ENCODE measurements at places on chromosomes 5 and 9.

- DNase-seq: no peak
Observed at GRCh38 chr9:131500939-131501541, 1.7 kb upstream of the POMT1 start.

- no peak for DNase-seq
Observed at GRCh38 chr5:176714067-176714466, 66.8 kb downstream of the TSPAN17 start.

- no peak for DNase-seq
Observed at GRCh38 chr9:134932171-134932570, 14.5 kb upstream of the FCN1 start.

GRCh38 chr5:31769530-31769929, 130.6 kb downstream of the PDZD2 start:
- no peak for DNase-seq

- no peak for DNase-seq
Observed at GRCh38 chr5:10775646-10776045, 14.6 kb upstream of the DAP start.

DNA sequence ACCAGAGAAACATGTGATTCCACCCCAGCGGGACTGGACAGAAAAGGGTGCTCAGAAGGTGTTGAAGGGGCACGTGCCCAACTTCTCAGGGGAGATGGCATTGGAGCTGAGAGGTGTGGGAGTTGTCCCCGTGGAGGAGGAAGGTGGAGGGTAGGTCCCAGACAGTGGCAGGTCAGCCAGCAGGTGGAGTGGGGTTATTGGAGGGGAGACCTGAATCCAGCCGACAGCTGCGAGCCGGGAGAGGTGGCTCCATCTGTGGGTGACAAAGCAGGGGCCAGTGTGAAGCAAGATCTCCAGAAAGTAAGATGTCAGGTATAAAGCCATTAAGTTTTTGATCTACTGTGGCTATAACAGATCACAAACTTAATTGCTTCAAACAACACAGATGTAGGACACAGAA, 75.1 kb downstream of the HRH2 start:
- DNase-seq: no peak

- peak; percentile 33 for DNase-seq
Observed at GRCh38 chr5:6652025-6652424, 18.8 kb downstream of the SRD5A1 start.

- no peak for DNase-seq
Observed at GRCh38 chr5:151637676-151638075, 46.5 kb upstream of the FAT2 start.

DNA sequence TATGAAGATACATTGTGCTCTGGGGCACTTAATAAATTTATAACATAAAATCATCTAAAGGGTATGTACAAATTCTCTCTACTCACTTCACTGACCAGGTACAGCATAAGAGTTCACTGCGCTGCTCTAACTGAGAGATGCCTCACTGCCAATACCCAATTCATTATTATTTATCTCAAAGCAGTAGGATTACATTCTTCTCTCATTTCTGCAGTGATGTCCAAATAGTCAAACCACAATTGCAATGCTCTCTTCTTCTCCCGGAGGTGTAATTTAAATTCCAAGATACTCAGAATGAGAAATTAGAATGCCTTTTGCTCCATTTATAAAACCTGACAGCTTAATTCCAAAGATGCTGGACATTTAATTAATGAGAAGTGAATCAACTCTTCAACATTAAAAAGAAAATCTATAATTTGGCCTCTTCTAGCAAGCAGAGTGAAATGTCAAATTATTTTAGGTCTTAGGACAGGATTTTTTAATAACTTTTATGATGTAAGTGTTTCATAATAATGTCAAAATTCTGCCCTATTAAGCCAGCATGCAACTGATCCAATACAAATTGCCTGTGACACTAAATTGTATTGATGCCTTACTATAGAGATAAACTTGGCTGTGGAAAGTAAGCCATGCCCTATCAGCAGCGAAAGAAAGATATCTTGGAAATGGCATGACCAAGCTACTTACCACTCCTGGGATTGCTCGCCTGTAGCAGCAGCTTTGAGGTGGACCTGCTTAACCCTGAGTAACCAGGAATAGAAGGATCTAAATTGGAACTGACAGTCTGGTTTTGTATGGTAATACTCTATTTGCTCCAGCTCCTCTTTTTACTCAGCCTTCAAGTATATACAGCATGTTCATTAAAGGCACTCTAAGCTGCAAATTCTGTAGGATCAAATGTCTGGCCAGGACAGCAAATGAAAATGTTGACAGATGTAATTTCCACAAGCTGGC, 374.2 kb upstream of the TYRP1 start:
- no peak for DNase-seq

GRCh38 chr9:134215699-134216448, 51.5 kb upstream of the RNU6ATAC start:
- DNase-seq: no peak

GRCh38 chr5:32138839-32139493, 35.2 kb downstream of the GOLPH3 start:
- no peak for DNase-seq

- no peak for DNase-seq
Observed at GRCh38 chr9:120289990-120290975, 289.7 kb downstream of the CDK5RAP2 start.

GRCh38 chr5:79005151-79005550, 20.0 kb upstream of the ARSB start:
- DNase-seq: no peak

DNA sequence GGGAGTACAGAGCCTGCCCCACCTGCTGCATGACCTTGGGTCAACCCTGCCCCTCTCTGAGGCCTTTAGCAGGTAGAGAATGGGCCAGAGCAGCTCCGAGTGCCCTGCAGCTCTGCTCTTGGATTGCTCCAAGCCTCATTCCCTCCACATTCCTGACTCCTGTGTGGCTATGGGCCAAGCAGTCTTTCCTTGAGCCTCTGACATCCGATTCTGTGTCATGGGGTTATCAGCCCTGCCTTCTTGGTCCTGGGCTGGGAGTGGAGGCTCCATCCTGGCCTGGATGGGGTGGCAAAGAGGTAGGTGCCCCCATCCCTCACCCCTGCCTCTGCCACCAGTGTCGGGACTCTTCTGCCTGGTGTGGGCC, 13.7 kb downstream of the FPGS start:
- DNase-seq: no peak

DNA sequence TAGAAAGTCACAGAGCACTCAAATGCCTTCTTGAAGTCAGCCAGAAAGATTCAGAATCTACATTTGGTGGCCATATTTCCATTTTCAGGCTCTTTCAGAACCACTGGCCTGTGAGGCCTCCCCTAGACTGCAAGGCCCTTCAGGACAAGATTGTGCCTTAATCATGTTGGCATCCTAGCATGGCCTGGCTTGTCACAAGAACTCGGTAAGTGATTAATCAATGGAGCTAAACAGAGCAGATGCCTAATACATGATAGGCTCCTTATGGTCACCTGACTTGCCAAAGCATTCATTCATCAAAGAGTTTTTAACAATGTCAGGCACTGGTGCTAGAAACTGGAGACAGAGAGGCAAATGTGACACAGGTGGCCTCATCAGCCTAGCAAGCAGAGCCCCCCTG, 70.3 kb downstream of the PGM5 start:
- DNase-seq: no peak

- no peak for DNase-seq
Observed at GRCh38 chr9:135065804-135066203, 21.7 kb upstream of the OLFM1 start.

- DNase-seq: no peak
Observed at GRCh38 chr5:139391570-139392323, 2.0 kb upstream of the MZB1 start.

DNA sequence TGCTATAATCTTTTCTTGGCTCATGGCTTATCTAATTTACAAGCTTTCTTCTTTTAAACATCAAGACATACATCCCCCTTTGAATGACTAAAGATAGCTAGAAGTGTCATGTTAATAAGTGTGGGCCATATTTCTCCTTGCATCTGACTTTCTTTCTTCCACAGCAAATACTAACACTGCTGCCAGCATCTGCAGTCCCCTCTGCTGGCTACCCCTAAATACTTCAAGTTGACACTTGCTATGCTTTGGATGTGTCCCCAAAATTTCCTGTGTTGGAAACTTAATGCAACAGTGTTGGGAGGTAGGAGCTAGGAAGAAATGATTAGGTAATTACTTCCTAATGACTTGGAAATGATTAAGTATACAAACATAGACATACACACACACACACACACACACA, 459.0 kb upstream of the ST8SIA4 start:
- no peak for DNase-seq

DNA sequence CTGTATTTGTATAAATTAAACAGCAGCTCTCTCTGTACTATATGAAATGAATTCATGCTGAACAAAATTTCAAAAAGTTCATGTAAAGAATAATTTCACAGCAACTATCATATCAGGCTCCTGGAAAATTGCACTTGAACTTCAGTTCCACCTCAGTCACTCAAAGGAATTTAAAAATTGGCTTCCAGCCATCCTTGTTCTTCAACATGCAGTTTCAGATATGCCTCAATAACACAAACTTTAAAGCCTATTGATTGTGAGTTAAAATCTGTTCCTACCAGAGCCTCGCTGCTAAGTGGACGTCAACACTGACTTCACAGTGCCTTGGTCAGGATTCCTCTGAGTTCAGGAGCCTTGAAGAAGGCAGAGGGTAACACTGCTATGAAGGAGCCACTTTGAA, 418.7 kb upstream of the WWC1 start:
- DNase-seq: no peak

GRCh38 chr9:138049085-138049778, 171.7 kb downstream of the CACNA1B start:
- no peak for DNase-seq

GRCh38 chr9:117715411-117715989, 11.3 kb downstream of the TLR4 start:
- DNase-seq: no peak

DNA sequence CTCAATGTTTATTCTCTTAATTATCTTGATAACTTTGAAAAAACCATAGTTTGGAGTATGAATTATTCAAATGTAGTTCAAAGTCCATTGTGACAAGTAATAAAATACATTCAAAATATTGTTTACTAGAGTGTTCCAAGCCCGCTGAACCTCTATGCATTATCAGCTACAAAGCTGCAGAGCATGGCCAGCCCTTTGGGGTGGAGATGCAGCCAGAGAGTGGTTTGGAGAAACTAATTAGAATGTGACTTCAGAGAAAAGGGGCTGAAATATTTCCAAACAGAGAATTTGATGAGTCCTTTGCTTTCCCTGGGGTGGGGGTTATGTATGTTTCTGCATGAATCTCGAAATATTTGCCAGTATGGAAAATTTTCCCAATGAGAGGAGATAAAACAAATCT, 211.3 kb downstream of the NTRK2 start:
- DNase-seq: no peak

DNA sequence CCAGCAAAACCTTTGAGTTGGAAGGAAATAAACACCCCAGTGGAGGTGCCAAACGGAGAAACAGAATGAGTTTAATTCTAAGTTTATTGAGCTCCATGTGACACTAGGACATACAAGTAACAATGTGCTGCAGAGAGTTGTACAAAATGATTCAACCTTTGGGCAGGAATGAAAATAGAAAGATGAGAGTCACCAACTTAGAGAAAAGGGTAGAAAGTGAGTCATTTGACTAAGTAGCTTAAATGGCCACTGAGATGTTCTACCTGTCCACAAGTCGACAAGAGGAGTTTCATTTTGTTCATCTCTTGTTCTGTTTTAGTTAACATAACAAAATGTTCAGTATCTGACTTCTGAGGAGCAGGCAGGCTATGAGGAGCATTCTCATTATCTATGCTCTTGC, 284.7 kb downstream of the NR2F1-AS1 start:
- DNase-seq: no peak

DNA sequence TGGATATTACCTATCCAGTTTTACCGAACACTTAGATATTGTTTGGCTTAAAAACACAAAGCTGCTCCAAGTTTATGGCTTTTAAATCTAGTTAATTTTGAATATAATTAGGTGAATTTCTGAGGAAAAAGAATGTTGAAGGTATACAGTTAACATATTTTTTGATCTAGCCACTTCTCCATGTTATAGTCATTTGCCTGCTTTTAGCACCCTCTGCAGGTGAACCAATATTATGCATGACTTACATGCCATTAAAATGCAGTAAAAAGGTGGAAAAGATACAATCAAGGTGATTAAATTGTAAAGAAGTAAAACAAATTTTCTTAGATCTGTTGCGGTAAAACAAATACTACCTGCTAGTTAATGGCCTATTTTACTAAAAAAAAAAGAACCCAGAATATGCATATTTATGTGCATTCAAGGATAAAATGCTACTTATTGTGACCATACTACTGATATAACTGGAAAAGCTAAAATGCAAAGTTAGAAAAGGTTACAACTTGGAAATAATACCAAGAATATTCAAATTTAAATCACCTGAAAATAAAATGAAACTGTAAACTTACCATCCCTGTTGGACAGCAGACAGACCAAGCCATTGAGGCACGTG, 132.1 kb downstream of the AP3B1 start:
- peak; percentile 9 for DNase-seq

DNA sequence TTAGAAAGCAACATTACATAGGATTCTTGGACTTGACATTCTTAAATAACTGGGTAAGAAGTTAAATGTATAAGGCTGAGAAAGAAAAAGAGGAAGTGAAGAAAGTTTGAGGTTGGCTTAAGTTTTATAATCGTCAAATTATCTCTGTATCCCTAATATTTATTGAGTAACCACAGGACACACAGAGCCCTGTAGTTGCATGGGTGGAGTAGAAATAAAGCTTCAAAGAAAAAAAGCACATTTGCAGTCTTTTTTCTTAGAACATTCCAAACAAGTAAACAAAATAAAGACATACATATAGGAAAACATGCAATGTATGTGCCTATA, 137.0 kb downstream of the CCDC192 start:
- DNase-seq: peak; percentile 4

GRCh38 chr5:66903218-66903617, 293.4 kb downstream of the CD180 start:
- no peak for DNase-seq

- DNase-seq: no peak
Observed at GRCh38 chr5:3738919-3739318, 143.3 kb downstream of the IRX1 start.

DNA sequence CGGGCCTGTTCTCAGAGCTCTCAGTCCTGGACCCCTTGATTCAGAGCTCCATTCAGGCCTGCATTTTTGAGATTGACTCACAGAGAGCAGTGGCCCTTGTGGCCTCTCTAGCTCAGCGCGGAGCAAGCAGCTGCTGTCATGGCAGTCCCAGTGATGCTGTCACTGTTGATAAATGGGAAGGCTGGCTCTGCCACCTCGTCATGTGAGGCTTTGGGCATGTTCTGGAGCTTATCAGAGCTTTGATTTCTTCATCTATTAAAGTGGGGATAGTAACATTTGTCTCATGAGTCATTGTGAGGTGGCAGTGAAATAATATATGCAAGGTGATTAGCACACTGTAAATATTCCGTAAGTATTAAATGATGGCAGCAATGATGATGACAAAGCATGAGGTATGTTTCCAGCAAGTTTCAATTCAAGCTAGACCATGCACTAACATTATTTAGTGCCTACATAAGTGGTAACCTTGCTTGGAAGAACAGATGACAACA, 126.4 kb upstream of the CXCL14 start:
- DNase-seq: no peak

DNA sequence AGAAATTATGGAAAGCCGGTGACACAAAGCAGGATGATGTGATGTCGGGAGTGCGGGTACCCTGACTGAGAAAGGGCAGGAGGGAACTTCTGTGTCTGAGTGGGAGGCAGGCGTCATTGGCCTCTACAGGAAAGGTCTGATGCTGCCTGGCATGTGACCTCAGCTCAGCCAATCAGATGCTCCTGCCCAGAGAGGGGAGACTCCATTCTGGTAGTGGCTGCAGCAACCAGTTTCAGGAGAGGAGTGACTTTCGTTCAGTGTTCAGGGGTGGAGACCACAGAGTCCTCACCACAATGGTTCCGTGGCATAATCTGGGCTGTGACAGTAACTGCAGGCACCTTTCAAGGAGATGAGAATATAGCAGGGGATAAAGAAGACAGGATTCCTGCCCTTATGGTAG, 6.7 kb upstream of the SFXN1 start:
- DNase-seq: no peak

All from GM20000 (cell line).